ENCODE measurements at places on chromosomes 2 and 18. TPM values are rescaled to one million over a fixed set of nuclear protein-coding genes. Genes with fewer than 3 reads are reported as not detected.

DNA sequence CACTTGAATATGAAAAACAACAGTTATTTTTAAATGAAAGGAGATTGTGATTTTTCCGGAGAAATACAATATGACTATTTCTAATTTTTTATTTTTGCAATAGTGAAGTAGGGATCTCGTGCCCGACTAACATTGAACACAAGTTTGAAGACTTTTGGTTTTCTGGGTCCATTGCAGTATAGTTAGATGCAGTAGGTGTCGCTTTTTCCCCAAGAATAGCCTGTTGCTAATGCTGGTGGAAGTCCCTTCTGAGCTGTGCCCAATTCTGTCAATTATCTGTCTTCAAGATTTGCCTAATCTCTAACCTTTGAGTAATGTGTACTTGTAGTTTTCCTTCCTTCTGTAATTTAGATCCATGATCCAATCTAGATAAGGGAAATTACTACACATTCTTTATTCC is 36.5 kb downstream of the SEMA4F start:
- DNase-seq: peak; percentile 63

The UGP2 gene
- total RNA-seq: 23.1 TPM

The PCGF1 gene
- total RNA-seq: 20.1 TPM

GRCh38 chr2:160141419-160141818 is 58.7 kb downstream of the ITGB6 start:
- no peak for DNase-seq

DNA sequence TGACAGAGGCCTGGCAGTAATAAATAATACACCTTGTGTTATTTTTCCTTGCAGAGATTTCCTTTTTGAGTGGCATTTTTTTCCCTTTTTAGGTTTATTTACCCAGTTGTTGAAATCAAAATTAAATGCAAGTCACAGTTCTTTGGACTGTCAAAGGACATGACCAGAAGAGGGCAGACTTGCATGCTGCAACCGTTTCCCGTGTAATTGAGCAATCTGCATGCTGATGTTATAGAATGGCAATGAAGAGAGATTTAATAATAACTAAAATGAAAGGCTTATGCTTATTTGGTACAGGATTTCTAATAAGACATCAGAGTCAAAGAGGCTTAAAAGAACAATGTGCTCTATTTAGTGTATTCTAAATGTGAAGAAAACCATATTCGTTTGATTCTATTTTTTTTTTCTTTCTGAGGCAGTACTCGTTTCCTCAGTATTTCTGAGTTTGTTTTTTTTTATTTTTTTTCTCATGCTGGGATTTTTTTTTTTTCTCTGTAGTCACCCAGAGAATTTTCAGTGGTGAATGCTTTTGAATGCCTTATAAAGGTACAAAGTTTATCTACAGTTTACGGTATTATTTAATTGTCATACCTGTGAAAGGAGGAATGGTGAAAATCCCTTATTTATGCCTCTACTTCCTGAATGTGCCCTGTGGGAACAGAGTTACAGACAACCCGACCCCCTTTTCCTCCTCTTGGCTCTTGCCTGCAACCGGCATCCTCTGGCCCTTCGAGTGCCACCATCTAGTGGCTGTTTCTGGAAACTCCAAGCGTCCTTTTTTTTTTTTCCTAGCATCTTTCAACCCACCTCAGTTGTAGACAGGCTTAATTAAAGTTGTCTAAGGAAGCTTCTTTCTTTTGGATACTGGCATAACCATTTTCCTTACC is 368.5 kb downstream of the LRRTM1 start:
- peak; percentile 77 for DNase-seq

DNA sequence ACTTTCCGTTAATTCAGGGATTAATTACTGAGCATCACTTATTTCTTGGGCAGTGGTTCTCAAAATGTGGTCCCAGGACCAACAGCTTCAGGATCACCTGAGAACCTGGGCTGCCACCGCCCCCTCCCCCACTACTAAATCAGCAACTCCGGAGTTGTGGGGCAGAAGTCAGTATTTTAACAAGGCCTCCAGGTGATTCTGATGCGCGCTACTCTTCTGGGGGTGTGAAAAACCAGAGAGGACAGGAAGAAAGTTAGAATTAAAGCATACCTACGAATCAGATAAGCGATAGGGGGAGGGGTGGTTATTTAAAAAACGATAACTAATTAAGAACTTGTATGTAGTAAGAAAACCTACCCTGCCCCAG is 319 bp downstream of the ZSCAN30 start:
- DNase-seq: no peak

The DNAH7 gene
- total RNA-seq: 0.58 TPM

DNA sequence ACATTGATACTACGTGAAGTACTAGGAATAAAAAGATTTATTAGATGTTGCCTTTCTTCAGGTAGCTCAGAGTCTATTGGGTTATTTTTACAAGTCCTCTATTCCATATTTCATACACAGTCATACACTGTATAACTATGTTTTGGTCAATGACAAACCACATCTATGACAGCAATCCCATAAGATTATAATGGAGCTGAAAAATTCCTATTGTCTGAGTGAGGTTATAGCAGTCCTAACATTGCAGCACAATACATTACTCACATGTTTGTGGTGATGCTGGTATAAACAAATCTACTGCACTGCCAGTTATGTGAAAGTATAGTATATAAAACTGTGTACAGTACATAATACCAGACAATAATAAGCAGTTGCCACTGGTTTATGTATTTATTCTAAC is 595.1 kb downstream of the MBD2 start:
- DNase-seq: no peak

- no peak for DNase-seq
Observed at GRCh38 chr2:175007510-175007909, 2.3 kb upstream of the CHN1 start.

DNA sequence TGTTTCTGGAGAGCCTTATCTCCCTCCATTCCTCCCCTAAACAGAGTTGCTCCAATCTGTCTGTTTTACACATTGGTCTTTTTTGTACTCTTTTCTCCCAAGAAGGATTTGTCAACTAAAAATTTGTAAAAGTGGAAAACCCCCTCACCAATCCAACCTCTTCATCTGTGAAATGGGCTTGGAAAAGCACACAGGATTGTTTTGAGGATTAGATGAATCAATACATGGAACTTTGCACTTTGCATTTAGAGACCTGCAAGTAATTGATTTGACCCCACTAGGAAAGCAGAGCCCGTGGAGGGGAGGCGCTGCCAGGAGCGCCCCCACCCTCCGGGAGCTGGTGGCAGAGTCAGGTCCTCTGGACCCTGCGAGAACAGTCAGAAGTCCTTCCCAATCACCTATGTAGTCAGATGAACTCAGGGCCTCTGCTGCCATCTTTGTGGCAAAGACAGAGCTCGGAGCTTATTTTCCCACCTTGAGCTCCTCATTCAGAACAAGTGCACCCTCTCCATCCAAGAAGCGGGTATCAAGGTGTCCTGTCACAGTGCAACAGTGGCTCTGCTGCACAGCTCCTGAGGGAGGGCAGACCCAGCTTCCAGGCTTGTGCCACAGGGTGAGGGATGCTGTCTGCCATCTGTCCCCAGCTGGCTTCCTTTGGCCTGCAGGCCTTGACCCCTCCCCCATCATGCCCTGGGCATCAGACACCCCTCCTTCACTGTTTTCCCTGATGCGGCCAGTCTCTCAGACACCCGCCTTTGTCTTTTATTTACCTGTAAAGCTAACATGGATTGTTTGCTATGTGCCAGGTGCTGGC is 1.7 kb upstream of the TMEM185B start:
- no peak for DNase-seq

The REG3A gene
- not detected for total RNA-seq

The CAPN14 gene
- total RNA-seq: not detected

- DNase-seq: peak; percentile 32
Observed at GRCh38 chr2:165573534-165574461, 104.3 kb downstream of the CSRNP3 start.
